ENCODE measurements at places on chromosomes 6 and 20.

GRCh38 chr6:18309046-18309445 is 44.7 kb upstream of the DEK start:
- no peak for DNase-seq

DNA sequence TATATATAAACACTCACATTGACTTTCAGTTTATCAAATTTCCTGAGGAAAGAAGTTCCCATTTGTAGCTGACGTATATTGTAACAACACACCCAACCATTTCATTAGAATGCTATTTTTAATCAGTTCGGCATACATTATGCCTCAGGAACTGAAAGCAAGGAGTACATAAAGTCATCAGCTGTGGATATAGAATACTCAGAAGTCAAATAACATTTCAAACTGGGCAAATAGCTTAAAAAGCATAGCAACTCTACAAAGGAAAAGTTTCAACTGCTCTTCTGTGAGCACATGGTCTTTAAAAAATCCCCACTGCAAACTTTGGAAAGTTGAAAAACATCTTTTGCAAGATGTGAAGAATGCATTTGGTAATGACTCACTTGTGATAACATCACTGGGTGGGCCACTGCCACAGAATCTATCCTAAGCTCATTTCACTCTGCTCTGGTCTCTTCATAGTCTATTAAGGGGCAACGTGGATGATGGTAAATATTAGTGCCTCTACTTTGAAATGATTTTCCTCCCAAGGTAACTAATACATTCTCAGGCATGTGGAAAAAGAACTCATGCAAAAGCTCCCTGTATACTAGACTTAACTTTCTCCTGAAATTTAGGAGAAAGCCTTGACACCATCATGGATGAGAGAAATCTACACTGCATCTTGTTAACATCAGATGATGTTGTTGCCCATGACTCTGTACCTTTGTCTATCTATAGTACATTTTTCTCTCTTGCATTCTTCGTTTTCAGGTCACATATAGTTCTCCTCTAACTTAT is 49.2 kb downstream of the FYN start:
- DNase-seq = peak; percentile 62

DNA sequence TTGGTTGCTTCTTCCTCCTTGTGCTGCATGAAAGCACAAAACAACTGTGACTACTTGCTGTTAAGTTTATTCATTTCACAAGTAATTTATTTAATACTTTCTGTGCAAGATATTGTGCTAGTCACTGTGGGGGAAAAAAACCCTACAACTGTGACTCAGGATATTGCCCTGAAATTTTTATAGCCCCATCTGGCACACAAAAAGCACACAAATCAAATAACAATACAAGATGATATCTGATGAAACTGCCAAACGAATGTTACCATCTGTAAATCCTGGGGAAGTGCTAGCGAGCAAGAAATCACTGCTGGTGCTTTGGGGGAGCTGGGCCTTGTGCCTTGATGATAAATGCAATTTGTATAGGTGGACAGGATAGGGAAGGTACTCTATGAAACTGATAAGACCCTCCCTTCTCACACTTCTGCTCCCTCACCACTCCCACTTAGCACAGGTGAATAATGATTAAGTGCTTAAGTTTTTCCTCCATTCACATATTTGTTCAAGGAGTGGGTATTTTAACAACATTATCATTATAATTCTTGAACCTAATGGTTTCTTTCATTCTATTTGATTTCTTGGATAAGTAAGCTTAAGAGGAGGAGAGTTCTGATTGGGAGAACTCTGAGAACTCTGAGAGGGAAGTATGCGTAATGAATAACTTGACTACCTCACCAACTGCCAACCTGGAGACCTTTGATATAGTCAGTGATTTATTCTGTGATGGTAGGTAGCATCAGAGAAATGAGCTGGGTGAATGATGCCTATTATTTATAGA is 115.3 kb downstream of the RTN4IP1 start:
- peak; percentile 62 for DNase-seq

DNA sequence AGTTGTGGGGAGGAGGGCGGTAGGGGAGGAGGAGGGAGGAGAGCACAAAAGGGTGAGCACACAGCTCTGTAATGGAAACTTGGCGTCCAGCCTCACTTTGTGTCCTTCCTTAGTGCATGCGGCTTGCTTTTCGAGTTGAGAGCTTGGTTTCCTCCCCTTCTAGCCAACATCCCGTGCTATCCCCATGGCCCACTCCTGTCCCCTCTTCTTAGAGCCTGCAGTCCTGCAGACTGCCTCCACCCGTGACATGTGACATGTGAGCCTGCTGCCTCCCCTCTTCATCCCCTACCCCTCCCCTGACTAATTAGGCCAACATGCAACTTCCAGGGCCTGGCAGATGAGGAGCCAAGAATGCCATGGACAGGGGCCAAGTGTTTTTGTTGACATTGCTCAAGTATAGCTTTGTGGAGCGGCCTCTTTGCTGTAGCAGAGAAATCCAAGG is 63.2 kb downstream of the SLC24A3 start:
- DNase-seq = peak; percentile 56

Data from AG10803 (cell line).